ENCODE measurements at places on chromosomes 2 and 18.

DNA sequence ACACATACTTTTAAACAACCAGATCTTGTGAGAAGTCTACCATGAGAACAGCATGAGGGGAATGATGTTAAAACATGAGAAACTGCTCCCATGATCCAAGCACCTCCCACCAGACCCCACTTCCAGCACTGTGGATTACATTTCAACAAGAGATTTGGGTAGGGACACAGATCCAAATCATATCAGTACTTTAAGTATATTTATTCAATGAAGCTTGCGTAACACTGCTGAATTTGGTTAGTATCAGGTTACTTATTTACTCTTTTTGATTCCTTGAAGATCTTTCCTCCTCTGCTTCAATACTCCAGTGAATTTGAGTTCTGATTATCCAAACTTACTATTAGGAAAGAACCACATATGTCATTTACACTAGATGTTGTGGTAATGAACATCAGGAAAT lies 418.6 kb downstream of the PIK3C3 start:
- no peak for ATAC-seq

- ATAC-seq: no peak
Observed at GRCh38 chr2:177422271-177422670, 29.7 kb downstream of the AGPS start.

GRCh38 chr2:236618370-236618769 lies 48.7 kb downstream of the ACKR3 start:
- ATAC-seq: no peak

GRCh38 chr2:84901593-84902120 lies 3.8 kb upstream of the TMSB10 start:
- ATAC-seq: no peak

DNA sequence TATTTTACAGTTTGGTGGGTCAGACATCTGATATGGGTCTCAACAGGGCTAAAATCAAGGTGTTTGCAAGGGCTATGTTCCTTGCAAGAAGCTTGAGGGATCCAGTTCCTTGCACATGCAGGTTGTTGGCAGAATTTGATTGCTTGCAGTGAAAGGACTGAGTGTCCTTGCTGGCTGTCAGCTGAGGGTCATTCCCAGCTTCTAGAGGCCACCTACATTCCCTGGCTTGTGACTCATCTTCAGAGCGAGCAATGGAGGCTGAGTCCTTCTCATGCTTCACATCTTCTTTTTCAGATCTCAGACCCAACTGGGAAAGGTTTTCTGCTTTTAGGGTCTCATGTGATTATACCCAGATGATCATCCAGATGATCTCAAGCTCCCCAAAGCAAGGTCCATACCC lies 12.4 kb downstream of the MEX3C start:
- ATAC-seq: no peak

GRCh38 chr2:76252704-76253103 lies 542.0 kb upstream of the GCFC2 start:
- no peak for ATAC-seq

DNA sequence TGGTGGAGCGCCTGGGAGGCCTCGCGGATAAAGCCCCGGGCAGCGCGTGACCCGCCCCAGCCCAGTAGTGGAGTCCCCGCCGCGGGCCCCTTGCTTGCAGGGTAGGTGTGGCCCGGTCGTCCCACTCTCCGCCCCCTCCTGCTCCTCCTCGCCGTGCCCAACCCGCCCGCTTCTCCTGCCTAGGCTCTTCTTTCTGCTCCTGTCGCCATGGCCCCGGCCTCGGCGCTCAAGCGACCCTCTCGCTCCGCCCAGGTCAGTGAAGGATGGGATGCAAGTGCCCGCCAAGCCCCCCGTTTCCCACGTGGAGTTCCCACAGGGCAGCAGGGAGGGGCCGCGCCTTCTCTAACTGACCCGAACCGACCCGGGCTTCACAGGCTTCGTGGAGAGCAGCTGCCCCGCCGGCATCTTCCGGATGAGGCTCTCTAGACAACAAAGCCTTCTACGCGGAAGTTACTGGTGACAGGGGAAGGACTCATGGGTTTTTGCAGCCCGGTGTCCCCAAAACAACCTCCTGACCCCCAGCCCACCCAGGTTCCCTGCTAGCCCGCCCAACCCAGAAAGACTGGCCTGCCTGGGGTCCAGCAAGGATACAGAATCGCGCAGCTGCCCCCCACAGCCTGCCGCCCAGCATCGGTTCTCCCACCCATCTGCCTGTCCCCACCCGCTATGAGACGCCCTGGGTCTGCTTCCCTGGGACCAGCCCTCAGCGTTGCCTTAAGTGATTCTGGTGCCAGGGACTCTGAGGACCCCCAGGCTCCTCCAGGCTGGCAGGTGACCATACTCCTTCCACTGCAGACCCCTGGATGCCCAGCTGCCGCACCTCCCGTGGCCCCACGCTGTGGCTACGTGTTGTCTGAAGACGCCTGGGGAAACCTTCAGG lies 32.8 kb downstream of the TTC32 start:
- ATAC-seq: peak; percentile 87
